ENCODE measurements at places on chromosomes 16 and 17.

DNA sequence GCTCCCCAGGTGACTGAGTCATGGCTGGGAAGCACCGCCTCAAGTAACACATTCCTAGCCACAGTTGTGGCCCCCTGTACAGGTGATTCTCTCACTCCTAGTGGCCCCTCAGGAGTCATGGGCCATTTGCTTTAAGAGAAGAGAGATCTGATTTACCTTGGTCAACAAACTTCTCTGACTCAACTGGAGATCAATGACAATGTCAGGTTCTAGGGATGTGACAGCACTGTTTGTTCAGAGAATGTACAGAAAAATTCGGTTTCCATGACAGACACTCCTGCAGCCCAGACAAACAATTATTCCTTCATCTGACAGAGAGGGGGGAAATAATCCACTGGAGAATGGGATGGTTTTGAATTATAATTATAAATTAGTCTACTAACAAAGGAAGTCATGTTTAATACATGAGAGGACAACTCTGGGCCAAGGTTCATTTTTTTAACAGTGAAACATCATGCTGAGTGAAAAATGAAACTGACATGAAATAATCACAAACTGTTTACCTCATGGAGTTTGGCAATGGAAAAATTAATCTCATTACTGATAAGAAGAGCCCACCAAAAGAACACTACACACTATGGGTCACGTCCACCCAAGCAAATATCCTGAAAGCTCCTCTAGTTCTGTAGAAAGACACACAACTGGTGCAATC lies 9.7 kb downstream of the ERN1 start:
- DNase-seq, result no peak

GRCh38 chr17:82235775-82236141 lies 6.9 kb downstream of the SLC16A3 start:
- no peak for DNase-seq

- DNase-seq, result no peak
Measured at GRCh38 chr17:48646183-48647102, 20.3 kb upstream of the HOXB9 start.

GRCh38 chr16:10980813-10981212 lies 36.4 kb downstream of the CLEC16A start:
- no peak for DNase-seq

DNA sequence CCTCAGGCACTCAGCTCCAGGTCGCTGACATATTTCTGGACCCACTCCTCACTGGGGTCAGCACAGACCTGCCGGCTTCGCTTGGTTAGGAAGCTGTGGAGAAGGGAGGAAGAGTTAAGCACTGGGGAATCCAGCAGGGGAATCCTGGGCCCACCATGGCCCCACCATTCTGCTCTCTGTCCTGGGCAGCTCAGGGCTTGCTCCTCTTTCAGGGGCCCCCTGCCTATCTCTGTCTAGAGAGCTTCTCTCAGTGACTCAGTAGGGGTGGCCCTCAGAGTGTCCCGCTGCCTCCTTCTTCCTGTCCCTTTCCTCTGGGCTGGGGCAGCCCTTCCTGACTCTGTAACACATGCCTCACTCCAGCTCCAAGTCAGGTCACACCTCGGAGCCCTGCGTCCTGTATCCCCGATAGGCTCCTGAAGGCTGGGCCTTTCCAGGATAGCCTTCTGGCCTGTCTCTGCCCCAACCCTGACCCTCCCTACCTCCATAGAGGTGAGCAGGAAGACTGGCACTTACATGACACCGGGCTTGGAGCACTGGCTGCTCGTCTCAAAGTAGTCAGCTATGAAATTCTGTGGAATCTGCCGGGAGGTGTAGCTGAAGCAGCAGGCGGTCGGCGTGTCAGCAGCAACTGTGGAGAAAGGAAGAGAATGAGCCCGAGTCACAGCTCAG lies 1.1 kb downstream of the CCL3 start:
- DNase-seq, result no peak

- DNase-seq, result no peak
Measured at GRCh38 chr16:7380911-7381310, 48.3 kb downstream of the RBFOX1 start.

DNA sequence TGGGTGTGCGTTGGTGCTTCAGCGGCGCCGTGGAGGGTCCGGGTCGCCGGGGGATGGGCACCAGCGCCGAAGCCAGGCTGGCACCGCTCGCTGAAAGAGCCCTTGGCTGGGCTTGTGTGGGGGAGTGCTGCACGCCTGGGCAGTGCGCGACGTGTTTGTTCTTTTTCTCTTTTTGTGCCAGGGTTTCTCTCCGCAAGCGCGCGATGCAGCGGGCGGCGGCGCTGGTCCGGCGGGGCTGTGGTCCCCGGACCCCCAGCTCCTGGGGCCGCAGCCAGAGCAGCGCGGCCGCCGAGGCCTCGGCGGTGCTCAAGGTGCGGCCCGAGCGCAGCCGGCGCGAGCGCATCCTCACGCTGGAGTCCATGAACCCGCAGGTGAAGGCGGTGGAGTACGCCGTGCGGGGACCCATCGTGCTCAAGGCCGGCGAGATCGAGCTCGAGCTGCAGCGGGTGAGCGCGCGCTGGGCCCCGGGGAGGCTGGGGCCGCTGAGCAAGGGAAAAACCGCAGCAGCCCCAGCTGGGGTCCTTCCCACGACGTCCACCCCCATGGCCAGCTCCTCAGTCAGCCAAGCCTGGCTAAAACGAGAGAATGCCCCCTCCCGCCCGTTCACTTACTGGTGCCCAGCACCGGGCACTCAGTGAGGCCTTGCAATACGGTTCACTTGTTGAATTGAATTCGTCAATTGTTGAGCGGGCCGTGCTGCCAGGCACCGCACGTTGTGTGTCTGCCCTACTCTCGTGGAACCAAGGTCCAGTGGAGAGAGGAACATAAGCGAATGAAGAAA lies 541 bp downstream of the GPT2 start:
- peak; percentile 15 for DNase-seq

- no peak for DNase-seq
Measured at GRCh38 chr16:4924593-4925292, 12.2 kb downstream of the PPL start.

DNA sequence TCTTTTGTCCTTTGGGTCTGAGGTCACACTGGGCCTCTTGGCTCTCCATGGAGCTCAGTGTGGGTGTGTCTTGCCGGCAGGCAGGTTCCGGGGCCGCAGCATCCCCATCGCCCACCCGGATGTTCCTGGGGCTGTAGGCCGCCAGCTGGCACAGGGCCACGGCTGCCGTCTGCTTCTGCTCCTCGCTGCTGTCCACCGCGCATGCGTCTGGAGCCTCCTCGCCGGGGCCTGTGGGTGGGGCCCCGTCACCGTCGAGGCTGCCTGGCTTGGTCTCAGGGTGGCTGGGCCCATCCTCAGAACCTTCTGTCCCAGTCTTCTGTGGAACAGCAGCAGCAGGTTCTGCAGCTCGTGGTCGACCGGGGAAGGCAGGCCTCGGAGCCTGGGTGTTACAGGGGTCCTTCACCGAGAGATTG lies 9.6 kb downstream of the ZNF750 start:
- DNase-seq, result no peak

DNA sequence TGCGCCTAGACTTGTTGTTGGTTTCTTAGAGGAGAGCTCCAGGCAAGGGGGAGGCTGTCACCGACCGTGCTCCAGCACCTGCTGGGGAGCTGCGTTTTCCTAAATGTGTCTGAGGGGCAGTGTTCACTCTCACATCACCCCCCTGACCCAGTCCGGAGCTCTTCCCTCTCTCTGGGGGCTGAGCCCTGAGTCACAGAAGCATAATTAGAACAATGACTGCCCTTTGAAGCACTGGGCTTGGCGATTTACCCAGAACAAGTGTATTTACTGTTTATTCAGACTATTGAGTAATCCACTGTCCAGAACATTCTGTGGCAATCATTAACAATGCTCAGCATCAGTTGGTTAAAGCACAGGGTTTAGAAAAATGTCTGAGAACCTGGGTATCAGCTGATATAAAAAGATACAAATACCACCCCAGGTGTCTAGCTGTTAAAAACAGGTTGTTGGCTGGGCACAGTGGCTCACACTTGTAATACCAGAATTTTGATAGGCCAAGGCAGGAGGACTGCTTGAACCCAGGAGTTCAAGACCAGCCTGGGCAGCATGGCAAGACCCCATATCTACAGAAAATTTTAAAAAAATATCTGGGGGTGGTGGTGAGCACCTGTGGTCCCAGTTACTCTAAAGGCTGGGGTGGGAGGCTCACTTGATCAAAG lies 8.1 kb downstream of the CES4A start:
- DNase-seq, result no peak

- no peak for DNase-seq
Measured at GRCh38 chr16:58027916-58028455, 2.4 kb downstream of the MMP15 start.

- no peak for DNase-seq
Measured at GRCh38 chr17:34314279-34314678, 5.0 kb upstream of the CCL8 start.

DNA sequence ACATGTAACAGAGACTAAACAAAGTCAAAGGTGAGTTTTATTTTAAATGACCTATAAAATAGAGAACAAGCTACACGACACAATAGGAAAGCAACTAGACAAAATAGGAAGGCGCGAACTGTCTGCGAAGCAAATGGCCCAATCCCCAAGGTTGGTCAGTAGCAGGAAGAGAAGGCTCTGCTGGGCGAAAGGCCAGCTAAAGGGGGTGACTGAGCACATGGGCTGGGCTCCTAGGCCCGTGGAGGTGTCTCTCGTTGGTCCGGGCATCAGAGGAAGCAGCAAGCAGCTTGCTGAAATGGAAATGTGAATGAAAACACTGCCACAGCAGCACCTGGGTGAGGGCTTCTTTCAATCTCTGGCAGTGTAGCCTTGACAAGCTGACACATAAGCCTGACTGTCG lies 129.4 kb downstream of the ZNF778 start:
- no peak for DNase-seq

DNA sequence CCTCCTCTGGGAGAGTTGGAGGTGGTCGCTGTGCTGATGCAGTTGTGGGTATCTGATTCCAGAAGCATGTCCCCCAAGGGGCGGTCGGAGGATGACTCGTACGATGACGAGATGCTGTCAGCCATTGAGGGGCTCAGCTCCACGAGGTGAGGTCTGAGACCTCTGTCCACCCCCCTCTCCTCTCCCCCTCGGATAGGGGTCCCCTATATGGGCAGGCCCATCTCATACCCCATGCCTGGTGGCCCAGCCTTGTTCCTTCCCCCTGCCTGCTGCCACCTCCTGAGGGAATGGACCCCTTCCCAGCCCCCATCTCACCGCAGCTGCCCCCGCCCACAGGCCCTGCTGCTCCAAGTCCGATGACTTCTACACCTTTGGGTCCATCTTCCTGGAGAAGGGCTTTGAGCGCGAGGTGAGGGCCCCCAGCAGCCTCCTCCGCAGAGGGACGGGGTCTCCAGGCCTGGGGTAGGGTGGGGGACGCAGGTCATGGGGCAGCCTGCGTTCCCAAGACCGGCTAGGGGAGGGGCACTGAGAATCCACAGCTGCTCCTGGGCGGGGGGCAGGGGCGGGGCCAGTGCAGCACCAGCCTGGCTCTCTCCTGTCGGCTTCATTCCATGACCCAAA lies 39.2 kb downstream of the ADCY7 start:
- DNase-seq, result no peak

DNA sequence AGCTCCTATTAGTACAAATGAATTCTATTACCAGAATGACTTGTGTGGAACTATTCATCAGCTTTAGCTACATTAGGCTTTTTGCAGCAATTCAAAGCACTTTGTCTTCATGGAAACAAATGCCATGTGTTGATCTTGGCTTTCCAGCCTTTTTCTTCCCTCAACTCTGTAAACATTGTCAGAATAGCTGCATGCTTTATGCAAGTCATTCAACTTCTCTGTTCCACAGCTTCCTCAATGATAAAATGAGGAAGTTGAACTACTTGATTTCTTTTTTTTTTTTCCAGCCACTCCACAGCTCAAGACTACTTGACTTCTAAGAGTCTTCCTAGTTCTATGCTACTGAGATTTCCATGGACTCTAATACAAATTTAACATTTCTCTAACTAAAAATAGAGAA lies 41.1 kb downstream of the KIAA0753 start:
- DNase-seq, result no peak

- no peak for DNase-seq
Measured at GRCh38 chr16:75064403-75065148, 52.0 kb downstream of the LDHD start.

GRCh38 chr17:75270218-75270965 lies 639 bp downstream of the MIF4GD start:
- peak; percentile 58 for DNase-seq

DNA sequence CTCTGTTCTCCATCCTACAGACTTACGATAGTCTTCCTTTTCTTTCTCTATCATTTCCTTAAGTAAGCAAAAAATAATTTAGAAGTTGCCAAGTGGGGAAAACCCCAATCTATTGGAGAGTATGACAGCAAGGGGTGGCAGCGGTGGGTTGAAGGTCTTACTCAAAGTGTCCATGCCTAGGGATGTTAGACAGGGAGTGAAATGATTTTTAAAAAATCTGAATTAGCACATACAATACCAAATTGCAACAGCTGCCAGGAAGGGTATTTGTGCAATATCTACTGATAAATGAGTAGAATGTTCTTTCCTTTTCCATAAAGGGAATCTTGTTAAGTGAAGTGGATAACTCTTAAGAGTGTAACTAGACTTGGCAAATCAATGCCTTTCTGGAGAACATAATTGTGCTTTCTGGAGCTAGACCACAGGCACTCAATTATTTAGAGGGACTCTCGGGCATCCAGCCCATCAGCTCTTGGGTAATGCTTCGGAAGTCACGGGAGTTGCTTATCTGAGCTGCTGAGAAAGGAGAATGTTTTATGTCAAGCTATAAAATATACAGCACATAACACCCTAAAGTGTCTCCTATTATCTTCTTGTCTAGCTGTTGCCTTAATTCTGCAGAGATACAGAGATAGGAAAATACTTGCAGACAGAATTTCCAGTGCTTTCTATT lies 151.5 kb downstream of the KCNJ2 start:
- no peak for DNase-seq

DNA sequence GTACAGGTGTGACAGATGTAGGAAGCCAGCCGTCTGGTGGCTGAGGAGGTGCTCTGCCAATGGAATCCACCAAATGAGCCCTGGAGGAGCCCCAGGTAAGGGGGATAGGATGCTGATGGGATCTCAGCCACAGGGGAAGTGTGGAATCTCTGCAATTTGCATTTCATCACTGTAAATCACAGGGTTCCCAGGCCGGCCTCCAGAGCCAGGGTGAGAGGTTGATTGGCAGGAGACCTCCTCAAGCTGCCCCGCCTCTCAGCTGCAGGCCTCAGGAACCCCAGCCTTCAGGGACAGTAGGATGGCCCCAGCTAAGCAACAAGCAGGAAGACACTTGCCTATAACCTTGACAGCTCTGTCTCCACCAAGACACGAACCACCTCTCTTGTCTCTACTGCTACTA lies 39.4 kb downstream of the RTN4RL1 start:
- DNase-seq, result no peak

GRCh38 chr17:351449-351738 lies 1.2 kb downstream of the RPH3AL start:
- no peak for DNase-seq

GRCh38 chr16:31064882-31065461 lies 9.1 kb downstream of the ZNF668 start:
- no peak for DNase-seq

DNA sequence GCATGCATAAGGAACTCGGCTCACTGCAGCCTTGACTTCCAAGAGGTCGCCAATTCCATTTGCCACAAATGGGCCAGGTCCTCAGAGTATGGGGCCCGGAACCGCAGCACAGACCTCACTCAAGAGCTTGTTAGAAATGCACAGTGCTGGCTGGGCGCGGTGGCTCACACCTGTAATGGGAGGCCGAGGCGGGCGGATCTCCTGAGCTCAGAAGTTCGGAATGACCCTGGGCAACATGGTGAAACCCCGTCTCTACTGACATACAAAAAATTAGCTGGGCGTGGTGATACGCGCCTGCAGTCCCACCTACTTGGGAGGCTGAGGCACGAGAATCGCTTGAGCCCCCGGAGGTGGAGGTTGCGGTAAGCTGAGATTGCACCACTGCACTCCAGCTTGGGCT lies 19.6 kb upstream of the N4BP1 start:
- DNase-seq, result no peak
